ENCODE measurements at places on chromosomes 2 and 18. TPM values are rescaled to one million over a fixed set of nuclear protein-coding genes. Genes with fewer than 3 reads are reported as not detected.

KHK gene
- 13.1 TPM for total RNA-seq

RESP18 gene
- total RNA-seq: not detected

CDH19 gene
- total RNA-seq: not detected

L3MBTL4 gene
- total RNA-seq: 0.08 TPM

SRD5A2 gene
- not detected for total RNA-seq

SPATA3 gene
- not detected for total RNA-seq

POTEC gene
- not detected for total RNA-seq

CNDP1 gene
- total RNA-seq: not detected

ALPG gene
- not detected for total RNA-seq
